ENCODE measurements at places on chromosomes 6 and 20.

- no peak for DNase-seq
Measured at GRCh38 chr6:39428152-39428551, 105.7 kb upstream of the KCNK16 start.

DNA sequence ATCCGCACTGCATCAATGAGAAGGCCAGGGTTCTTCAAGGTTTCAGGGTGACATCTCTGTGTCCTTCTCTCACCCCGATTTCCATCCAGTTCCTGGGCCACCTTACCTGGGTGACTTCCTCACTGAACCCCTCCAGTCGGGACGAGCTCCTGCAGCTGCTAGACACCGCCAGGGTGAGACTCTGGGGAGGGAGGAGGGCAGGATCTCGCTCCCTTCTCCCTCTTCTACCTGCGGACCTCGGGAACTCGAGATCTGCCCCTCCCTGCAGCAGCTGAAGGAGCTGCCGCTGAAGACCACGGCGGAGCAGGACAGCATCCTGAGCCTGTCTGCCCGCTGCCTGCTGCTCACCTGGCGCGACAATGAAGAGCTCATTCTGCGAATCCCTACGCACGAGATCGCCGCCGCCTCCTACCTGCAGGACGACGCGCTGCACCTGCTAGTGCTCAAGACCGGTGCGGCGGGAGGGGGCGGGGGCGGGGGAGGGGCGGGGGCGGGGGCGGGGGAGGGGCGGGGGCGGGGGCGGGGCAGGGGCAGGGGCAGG is 7.5 kb downstream of the CCM2L start:
- peak; percentile 67 for DNase-seq

DNA sequence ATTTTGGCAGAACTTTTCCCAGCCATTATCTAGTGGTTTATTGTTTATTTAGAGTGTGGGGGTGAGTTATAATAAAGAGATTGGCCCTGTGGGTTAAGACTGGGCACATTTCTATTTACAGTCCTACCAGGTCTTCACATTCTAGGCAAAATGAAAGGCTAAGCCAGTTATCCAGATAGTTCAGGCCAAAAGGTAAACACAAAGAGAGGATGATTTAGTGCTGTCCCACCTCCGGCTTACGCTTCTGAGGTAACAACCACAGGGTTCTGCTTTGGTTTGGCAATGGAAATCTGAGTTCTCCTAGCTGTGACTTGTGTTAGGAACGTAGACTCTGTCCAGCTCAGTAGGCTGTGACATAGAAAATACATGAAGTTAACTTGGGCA is 50.3 kb upstream of the PTPRK start:
- no peak for DNase-seq

DNA sequence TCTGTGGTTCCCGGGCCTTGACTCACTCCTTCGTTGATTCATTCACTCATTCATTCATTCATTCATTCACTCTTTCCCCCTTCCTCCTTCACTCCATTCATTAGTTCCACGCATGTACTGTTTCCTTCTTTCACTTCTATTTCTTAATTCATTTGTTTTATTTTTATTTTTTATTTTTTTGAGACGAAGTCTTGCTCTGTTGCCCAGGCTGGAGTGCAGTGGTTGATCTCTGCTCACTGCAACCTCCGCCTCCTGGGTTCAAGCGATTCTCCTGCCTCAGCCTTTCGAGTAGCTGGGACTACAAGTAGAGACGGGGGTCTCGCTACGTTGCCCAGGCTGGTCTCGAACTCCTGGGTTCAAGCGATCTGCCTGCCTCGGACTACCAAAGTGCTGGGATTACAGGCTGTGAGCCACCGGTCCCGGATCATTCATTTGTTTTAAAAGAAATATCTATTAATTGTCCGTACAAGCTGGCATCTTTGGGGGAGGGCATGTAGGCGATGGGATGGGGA is 427 bp upstream of the NFKBIE start:
- DNase-seq, result no peak

DNA sequence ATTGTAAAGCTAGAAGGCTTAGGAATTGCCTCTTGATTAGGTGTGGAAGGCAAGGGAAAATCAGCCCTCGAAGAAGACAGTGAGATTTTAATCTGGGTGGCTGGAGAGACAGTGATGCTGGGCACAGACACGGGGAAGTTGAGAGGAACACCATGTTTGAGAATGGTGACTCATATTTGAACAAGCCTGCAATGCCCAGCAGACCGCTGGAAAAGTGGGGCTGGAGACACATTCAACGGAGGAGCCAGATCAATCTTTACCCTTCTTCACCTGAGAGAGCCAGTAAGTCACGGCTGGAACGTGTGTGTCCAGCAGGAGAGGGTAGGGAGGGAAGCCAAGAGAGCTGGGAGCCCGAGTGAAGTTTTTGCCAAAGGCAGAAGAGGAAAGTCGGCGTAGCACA is 3.7 kb upstream of the ESR1 start:
- no peak for DNase-seq

- no peak for DNase-seq
Measured at GRCh38 chr6:518218-518617, 126.7 kb downstream of the IRF4 start.

DNA sequence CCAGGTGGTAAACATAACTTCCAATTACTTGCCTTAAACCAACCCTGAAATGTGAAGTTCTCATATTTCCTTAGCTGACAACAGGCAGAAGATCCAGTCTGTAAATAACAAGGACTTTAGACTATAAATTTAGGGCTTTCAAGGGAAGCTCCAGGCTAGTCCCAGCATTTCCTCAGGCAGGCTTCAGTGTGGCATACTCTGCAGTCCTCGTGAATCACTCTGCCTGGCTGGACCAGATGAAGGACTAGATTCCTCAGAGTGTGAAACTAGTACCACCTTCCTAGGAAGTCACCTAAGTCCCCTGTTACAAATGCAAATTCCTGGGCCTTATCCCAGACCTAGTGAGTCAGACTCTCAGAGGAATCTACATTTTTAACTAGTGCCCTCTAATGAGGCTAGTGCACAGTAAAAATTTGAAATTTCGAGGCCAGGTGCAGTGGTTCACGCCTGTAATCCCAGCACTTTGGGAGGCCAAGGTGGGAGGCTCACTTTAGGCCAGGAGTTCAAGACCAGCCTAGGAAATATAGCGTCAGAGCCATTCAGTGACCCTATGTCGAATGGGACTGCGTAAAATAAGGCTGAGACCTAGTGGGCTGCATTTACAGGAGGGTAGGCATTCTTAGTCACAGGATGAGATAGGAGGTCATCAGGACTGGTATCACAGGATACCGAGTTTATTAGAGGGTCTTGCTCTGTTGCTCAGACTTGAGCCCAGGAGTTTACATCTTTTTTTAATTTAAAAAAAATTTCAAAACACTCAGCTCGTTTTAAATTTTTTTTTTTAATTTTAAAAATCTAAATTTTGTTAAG is 279.6 kb upstream of the JARID2 start:
- no peak for DNase-seq

- DNase-seq, result no peak
Measured at GRCh38 chr20:20608041-20608440, 104.4 kb downstream of the RALGAPA2 start.

GRCh38 chr6:53710788-53711187 is 45.2 kb upstream of the KLHL31 start:
- no peak for DNase-seq

DNA sequence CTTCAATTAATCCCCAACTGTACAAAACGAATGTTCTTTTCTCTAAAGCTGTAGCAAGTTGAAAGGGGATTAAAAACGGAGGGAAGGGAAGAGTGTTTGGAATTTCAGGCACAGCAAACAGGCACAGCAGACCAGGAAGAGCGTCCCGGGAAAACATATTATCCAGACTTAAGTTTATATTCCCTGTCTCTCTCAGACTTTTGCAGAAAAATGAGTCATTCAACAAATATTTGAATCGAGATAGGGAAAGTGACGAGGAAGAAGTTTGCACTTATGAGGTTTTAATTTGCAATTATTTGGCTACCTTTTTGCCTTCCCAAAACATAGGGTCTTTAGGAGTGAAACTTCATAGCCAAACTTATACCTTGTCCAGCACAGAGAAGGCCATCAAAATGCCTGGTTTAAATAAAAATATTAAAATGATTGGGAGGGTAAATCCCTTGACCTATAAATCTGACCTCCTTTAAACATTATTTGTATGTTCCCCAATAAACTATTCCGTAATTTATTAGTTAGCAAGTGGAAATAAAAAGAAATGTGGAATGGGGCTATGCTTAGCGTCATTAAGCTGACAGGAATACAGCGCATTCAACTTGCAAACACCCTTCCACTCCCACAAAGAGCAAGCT is 16.0 kb downstream of the HFE start:
- DNase-seq, result no peak

- DNase-seq, result no peak
Measured at GRCh38 chr6:66328200-66328599, 621.2 kb upstream of the EYS start.

GRCh38 chr6:1291381-1291780 is 20.5 kb upstream of the FOXQ1 start:
- no peak for DNase-seq

DNA sequence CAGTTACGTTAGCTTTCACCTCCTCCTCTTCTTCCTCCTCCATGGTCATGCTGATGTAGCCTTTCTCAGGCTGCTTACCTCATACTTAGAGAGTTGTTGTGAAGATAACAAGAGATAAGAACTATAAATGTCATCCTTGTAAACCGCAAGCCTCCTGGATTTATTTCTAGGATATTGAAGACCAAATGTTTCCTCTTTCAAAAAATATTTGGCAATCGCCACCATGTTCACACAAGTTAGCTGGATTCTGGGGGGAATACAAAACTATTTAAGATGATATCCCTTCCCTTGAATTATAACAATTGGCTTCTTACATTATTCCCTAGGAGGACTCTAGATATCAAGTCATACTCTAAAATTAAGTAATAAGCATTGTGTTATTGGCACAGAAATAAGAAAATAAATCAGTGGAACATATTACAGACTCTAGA is 99.8 kb upstream of the PLEKHG1 start:
- DNase-seq, result no peak

DNA sequence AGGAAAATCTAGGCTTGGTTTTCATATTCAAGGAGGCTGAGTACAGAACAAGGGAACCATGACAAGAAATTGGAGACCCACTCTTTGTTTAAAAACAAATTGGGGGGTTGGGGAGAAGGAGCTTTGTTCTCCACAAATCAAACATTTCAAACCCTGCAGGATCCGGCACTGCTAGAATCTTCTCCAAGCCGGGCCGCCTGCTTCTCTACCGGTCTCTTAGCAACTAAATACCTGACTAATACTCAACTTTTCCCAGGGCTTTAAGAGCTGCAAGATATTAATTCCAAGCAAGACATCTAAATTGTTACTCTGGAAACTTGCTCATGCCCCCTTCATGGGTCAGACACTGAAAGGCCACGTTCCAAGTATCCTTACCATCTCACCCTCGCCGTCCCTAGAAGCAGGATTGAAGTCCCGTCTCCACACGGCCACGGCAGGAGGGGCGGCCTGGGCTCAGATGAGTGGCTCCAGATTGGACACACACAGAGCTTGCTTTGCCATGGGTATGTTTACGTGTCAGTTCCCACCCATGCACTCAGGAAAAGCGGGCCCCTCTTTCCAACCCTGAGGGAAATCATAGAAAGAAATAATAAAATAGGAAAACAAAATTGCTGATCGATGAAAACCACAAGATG is 126.4 kb upstream of the CDH4 start:
- DNase-seq, result no peak

GRCh38 chr6:25987845-25988244 is 25.2 kb downstream of the TRIM38 start:
- DNase-seq, result no peak

DNA sequence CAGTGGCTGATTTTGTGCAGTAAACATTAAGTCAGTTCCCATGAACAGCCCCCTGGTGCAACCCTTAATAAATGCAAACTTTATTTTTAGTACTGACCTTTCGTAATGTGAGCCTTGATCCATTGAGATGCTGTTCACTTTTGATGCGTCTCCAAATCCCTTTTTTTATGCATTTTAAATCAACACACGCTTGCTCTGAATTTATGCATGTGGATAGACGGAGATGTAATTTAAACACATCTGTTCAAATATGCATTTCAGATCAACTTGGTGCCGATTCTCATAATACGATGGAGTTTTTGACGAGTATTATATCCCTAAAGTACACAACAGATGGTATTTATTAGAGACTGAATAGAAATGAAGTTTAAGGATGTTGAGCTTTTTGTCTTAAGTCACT is 505.7 kb downstream of the CDKAL1 start:
- DNase-seq, result no peak

GRCh38 chr6:67736816-67737215 is 898.3 kb upstream of the ADGRB3 start:
- DNase-seq, result no peak

DNA sequence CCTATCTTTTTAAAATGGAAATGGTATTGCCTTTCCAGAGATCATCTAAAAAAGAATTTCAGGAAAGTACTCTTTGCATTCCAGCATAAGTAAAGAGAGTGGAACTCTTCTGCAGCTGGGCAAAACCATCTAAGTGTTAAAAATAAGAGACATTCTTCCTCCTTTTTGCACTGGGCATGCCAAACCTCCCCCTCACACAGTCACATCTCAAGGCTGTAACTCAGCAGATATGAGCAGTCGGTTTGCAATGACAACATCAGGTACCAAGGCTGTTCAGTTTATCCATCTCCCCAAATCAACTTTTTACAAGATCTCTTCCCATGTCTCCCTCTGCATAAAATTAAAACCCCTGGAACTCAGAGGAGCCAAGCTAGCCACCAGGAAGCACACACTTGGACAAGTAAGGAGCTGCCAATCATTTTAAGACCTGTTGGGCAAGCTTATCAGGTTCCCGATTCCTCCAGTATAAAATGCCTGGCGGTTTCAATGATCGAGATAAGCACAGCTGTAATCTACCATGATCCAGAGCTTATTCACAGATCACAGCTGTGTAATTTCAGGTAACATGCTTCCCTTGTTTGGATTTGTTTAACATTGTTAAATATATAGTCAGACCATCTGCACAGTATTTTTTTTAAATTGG is 23.2 kb downstream of the ID4 start:
- DNase-seq, result no peak

DNA sequence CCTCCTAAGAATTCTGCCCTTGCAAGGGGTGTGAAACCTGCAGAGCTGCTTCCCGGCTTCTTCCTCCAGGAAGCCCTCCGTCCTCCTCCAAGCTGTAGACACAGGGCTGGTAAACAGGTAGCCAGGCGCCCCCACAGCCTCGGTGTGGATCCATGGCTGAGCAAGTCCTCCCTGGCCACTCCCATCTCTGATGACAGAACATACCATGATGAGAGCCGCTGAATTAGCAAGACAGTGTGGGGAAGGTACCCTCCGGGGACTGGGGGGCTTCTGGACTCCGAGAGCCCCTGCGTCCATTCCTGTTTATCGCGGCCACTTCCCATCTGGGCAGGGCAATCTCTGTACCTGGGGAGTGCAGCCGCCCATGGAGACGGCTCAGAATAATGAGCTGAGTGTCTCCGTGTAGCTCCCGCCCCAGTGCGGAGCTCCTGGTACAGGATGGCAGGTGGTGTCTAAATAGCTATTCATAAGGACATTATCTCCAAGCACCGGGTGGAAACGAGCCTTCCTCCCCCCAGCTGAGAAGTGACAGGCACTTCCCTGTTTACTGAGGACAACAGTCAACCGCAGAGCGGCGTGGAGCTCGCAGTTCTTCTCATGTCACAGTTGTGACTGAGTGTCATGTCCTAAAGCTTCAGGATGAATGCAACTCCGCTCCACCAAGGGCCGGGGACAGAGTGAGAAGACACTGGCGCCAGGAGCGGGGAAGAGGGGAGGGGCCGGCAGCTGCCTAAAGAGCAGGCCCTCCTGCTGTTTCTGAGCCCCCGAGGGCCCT is 22.7 kb upstream of the NTSR1 start:
- DNase-seq, result peak; percentile 19
